ENCODE measurements at places on chromosomes 4 and X.

GRCh38 chr4:38188631-38189101 lies 228.5 kb downstream of the PTTG2 start:
- DNase-seq, result no peak

- no peak for DNase-seq
Measured at GRCh38 chr4:83889802-83890201, 353.9 kb downstream of the GPAT3 start.

GRCh38 chr4:163017135-163017534 lies 149.6 kb downstream of the NAF1 start:
- no peak for DNase-seq

DNA sequence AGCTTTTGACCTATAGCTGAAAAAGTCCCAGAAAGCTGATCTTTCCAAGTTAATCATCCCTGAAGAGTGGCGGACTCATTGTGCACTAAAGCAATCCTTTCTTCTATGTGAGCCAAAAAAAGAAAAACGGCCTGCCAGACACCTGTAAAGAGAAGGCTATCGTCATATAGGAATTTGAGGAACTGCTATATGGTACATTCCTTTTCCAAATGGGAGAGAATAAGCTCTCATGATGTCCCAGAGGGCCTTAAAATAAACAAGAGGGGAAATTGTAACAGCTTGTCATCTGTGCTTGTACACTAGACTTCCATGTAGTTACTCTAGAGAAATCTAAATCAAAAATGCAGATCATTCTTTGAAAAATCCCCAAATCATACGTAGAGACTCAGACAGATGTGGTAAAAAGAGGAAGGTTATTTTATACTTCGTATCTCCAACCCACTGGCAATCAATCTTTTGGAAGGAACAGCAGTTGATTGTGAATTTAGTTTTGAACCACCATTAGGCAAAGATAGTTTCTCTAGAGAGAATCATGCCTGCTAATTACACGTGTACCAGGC lies 26.1 kb downstream of the GPR174 start:
- DNase-seq, result no peak

DNA sequence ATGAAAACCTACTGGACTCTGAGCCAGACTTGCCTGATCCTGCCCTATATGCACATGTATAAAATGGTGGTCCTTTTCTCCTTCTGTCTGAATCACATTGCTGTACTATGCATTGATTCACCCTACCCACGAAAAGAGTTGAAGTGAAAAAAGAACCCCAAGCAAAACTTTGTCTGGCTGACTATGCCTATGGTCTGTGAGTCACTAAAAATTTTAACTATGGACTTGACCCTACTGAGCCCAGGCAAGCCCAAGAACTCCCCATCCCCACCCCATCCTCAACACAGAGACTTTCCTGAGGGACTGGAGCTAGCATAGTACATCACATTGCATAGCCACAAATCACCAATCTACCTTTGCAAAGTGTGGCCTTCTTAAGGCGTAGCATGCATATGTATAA lies 116.6 kb upstream of the TENM3 start:
- DNase-seq, result no peak

DNA sequence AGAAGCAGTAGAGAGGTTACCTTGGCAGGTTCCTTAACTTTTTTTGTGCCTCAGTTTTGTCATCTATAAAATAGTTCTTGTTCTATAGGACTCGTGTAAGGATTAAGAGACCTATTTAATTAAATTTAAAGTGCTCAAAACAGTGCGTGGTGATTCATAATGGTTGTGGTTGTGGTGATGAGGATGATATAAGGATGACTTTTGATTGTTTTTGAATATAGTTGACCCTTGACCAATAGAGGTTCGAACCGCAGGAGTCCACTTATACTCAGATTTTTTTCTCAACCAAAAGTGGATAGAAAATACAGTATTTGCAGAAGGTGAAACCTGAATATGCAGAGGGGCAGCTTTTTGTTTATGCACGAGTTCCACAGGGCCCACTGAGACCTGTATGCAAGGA lies 14.6 kb downstream of the SMAD1 start:
- DNase-seq, result no peak

GRCh38 chrX:36344301-36344700 lies 424.8 kb downstream of the CFAP47 start:
- no peak for DNase-seq

GRCh38 chr4:123835831-123836590 lies 439.4 kb downstream of the SPRY1 start:
- DNase-seq, result no peak

DNA sequence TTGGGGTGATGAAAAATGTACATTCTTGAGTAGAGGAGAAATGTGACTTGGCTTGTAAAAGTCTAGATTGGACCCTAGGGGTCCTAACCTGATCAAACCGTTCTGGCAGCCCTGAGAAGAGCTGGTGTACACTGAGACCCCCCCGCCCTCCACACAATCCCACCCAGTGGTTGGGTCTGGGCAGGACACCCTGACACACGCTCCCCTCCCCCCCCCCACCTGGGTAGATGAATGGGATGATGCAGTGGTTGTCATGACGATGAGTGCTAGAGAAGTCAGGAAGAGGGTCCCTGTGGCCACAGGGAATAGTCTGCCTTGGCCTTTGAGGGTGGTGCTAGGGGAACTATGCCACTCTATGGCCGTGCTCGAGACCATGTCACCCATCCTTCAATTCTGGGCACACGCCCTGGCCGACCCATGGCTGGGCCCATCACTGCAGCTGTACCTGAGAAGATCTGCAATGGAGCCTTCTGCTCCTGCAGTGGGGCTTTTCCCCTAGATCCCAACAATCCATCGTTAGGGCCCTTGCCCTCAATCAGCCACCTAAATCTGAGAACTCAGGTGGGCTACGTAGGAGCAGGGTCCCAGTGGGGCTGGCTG lies 4.4 kb downstream of the CDK16 start:
- DNase-seq, result no peak

DNA sequence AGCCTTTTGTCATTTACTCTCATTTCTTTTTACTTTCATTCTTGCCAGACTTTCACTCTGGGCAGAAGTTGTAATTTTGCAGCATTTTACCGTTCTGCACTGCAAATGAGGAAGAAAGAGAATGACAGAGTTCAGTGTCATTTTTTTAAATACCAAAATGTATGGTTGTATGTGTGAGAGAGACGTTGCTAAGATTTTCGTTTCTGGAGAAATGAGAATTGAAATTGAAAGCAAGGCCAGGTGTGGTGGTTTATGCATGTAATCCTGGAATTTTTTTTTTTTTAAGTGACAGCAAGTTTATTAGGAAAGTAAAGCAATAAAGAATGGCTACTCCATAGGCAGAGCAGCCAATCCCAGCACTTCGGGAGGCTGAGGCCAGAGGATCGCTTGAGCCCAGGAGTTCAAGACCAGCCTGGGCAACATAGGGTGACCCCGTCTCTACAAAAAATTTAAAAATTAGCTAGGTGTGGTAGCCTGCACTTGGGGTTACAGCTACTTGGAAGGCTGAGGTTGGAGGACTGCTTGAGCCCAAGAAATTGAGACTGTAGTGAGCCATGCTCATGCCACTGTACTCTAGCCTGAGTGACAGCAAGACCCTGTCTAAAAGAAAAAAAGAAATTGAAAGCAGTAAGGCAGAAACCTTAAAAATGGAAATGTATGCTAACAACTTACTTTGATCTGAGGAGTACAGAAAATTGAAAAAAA lies 12.9 kb downstream of the DCK start:
- DNase-seq, result no peak

DNA sequence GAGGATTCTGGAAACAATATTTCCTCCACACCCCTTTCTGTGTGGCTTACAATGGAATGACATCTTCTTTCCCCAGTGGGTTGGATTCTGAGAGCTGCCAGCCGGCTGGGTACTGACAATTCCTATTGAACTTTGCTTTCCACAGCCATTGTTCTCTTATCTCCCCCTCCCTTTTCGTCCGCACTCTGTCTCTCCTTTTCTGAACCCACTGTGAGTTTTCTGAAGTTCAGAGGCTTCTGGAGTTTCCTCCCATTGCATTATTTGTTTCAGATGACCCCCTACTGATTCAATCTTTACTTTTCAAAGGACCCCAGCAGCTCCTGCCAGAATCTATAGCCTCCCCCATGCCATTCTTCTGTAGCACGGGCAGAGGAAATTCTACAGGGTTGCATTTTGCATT lies 10.4 kb downstream of the SMPX start:
- no peak for DNase-seq

GRCh38 chrX:139113708-139114107 lies 402.2 kb upstream of the FGF13 start:
- DNase-seq, result no peak

- no peak for DNase-seq
Measured at GRCh38 chr4:14802596-14802995, 199.7 kb upstream of the CPEB2 start.

GRCh38 chrX:38929966-38930421 lies 128.7 kb downstream of the MID1IP1 start:
- no peak for DNase-seq

- no peak for DNase-seq
Measured at GRCh38 chr4:27350161-27350560, 489.5 kb downstream of the STIM2 start.

GRCh38 chr4:187209921-187210613 lies 486.4 kb upstream of the FAT1 start:
- DNase-seq, result no peak

DNA sequence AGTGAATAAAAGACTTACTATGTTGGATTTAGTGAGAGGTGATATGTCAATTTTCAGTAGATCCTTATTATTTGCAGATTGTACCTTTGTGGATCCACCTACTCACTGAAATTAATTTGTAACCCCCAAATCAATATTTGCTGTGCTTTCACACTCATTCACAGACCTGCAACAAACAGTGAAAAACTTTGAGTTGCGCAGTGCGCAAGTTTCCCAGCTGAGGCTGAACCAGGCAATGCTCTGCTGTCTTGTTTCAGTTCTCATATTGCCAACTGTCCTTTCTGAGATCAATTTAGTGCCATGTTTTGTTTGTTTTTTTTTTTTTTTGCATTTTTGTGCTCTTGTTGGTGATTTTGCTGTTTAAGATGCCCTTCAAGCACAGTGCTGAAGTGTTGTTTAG lies 40.8 kb upstream of the LEF1 start:
- no peak for DNase-seq

GRCh38 chr4:70280567-70280966 lies 38.2 kb downstream of the CSN3 start:
- no peak for DNase-seq

DNA sequence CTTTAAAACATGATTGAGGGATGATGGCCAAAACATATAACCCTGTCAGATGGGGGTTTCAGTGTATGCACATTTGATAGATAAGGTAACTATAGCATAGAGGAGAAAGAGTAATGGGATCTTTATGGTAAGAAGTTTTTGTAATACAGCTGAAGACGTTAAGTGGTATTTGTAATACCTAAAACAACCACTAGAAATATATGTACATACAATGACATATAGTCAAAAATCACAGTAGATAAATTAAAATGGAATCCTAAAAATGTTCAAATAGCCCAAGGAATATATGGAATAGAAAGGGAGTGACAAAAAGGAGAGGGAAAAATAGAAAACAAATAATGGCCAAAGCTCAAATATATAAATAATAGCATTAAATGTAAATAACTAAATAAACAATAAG lies 371.3 kb upstream of the FSTL5 start:
- DNase-seq, result no peak

DNA sequence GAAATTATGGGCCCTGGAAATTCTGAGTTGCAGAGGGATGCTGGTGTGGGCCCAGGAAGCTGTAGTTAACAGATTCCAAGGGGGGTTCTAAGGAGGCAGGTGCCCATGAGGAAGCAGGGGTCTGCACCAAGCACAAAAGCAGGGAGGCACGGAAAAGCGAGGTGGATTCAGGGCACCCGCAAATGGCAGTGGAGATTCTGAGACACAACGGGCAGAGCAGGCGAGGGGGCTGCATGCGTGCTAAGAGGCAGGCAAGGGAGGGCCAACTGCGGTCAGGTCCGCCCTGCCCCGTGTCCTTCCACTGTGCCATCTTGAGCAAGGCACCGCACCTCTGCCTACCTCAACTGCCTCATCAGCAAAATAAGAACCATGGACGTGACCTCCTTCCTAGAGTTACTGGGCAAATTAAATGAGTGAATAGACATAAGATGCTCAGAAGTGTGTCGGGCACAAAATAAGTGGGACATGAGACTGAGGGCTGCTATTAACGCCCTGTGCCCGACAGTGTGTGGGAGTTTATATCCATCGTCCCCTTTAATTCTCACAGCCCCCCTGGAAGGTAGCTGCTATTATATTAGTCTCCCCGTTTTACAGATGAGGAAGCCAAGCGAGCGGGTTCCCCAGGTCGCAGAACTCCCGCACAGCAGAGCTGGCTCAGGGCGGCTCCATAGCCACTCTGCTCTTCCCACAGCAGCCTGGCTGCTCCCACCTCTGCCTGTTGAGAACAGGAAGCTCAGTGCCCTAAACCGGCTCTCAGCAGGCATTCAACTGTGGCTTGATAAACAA lies 67.6 kb downstream of the PPP2R2C start:
- no peak for DNase-seq
